ENCODE measurements at places on chromosomes 2 and 18.

GRCh38 chr2:217383620-217384019 is 523.8 kb upstream of the TNP1 start:
- no peak for DNase-seq

DNA sequence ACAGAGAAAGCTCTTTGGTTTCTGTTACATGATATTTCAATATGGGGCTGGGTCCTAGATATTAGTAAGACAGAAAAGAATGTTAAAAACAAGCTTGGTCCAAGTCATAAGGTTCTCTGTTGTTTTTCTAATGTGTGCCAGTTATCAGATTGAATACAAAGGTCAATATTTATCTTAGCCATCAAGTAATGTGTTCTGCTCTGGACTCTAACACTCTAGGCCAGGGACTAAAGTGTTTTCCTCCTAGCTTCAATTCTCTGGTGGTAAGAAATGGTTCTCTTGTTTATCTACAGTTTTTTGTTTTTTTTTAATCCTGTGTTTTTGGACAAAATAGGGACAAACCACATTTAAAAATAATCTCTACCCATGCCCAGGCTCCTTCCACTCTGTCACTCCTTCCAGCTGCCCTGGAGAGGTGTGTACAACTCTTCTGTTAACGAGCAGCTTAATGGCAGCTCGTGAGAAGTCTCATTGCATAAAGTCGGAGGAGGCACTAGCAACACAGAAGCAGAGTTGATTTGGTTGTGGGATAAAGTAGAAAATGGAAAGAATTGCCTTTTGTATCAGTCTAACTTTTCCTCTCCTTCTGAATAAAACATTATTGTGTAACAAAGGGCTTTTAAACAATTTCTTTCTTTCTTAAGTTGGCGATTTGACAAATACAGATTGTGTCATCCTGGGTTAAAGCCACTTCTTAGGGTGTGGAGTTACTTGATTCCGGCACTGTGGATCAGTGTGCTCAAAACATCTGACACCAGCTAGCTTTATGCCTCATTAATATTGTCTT is 8.0 kb upstream of the SESTD1 start:
- DNase-seq, result no peak

DNA sequence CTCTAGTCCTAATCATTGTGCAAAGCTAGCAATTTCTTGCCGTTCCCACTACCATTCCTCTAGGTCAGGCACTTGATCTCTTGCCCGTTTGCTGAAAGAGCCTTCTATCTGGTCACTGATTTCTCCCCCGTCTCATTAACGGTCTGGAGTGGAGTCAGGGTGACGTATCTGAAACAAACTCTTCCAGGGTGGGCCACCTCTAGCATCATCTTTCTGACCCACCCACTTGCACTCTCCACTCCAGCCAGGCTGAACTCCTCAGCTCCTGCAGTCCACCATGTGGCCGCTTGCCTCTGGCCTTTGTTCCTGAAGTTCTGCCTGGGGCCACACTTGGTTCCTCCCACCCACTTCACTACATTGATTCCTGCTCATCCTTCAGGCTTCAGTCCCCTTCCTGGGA is 13.3 kb downstream of the BCL2 start:
- DNase-seq, result no peak

DNA sequence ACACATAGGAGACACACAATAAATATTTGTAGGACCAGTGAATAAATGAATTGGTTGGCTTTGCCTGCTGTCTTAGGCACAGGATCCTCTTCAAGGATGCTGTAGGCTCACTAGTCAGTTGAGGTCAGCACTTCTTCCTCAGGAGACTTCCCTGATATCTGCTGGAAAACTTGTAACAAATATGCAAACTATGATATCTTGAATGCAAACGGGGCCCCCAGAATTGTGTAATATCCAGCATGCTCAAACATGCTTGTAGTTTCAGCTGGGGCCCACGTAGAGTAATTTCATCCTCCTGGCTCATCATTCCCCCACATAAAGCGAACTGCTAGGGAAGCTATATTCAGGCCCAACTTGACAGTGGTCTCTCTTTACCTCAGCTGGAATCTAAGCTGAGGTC is 43.6 kb downstream of the POLE4 start:
- no peak for DNase-seq

DNA sequence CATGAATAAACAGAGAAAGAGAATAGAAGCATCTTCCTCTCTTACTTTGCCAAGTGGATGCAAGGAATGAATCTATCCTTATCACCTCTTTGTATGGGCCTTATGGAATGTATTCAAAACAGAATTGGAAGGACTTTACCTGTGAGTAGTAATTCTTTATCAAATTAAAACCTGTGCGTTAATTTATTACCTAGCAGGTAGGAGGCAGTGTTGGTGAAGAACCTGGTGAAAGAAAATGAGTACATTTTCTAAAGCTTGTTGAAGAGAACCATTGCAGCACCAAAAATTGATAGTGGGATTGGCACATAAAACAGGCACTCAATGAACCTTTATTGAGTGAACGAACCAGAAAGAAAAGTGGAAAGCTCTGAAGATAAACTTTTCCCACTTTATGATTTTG is 1302.1 kb upstream of the CELF4 start:
- DNase-seq, result no peak

- no peak for DNase-seq
These were observed 185.5 kb downstream of the CCDC85A start for GRCh38 chr2:56369316-56369715.

DNA sequence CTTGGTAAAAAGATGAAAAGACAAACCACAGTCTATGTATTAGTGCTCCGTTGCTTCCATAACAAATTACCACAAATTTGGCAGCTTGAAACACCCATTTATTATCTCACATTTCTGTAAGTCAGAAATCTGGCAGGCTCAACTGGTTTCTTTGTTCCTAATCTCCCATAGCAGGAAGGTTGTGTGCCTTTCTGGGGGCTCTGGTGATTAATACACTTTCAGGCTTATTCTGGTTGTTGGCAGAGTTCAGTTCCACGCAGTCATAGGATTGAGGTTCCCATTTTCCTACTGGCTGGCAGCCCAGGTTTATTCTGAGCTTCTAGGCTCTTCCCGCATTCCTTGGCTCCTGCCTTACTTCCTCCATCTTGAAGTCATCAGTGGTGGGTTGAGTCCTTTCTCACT is 189.3 kb downstream of the ANAPC1 start:
- peak; percentile 70 for DNase-seq

DNA sequence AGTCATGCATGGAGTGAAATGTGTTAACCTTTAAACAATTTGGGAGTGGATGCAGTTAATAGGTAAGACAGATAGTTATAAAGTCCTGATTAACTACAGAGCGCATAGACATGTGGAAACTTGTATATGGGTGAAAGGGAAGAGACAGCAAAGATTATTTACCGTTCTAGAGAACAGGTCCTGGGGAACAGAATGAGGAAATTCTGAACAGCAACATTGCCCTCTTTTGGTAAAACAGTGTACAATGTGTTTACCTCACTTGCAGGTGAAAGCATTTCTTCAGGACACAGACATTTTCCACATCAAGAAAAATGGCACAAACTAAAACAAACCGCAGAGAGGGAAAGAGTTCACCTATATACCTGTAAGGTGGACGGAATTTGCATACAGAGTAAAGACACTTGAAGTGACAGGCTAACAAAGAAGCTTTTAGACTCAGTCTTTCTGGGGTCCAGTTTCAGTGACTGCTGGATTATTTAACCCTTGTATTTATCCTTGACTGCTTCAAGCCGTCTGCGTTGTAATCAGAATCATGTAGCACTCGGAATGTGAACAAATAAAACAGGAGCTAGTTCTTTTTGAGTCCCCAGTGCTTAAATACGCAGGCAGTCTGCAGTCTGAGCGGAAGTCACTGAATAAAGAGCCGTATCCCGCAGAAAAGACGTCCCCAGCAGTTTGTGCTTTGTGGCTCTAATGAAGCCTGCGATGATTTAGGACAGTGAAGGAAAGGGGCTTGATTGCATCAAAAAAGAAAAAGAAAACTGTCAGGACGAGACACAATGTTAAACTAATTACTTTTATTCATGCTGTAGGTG is 364.8 kb upstream of the GALNT5 start:
- DNase-seq, result peak; percentile 6

GRCh38 chr2:10817413-10817812 is 4.8 kb upstream of the PDIA6 start:
- DNase-seq, result peak; percentile 29

DNA sequence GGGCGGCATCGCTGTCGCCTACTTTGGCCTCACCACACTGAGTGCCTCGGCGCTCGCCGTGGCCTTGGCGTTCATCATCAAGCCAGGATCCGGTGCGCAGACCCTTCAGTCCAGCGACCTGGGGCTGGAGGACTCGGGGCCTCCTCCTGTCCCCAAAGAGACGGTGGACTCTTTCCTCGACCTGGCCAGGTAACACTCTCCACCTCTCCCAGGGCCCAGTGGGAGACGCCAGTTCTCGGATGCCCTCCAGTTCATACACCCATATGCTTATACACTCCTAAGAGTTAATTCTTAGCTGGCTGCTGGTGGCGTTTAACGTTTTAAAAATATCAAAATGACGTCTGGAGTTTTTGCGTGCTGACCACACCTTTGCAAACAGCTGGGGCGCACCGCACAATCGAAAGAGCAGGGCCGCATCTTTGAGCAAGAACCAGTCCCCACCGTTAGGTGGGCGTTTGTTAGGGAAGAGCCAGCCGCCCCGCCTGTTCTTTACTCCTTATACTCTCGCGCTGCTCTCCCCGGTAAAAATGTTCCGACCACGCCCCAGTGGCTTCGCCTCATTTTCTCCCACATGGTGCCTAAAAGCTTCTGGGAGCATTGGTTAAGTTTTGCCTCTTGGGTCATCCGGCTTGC is 899 bp downstream of the SLC1A4 start:
- DNase-seq, result peak; percentile 43

DNA sequence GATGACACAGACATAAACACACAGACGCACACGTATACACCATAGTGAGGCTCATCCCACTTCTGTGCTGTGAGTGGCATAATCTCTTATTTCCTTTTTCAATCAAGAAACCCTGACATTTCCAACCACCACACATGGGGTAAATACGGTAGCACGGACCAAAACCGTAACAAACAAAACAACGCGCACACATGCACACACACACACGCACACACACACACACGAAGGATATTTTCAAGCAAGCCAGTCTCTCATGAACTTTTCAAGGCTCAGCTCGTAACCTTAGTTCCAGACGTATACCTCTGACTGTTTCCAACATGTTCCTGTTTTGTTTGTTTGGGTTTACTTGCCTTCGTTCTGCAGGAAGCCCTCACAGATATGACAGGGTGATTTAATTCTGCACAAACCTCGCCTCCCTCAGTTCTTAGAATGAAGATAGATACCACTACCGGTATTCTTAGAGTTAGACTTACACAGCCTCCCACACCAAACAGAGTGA is 119.8 kb downstream of the BCL2 start:
- peak; percentile 67 for DNase-seq

DNA sequence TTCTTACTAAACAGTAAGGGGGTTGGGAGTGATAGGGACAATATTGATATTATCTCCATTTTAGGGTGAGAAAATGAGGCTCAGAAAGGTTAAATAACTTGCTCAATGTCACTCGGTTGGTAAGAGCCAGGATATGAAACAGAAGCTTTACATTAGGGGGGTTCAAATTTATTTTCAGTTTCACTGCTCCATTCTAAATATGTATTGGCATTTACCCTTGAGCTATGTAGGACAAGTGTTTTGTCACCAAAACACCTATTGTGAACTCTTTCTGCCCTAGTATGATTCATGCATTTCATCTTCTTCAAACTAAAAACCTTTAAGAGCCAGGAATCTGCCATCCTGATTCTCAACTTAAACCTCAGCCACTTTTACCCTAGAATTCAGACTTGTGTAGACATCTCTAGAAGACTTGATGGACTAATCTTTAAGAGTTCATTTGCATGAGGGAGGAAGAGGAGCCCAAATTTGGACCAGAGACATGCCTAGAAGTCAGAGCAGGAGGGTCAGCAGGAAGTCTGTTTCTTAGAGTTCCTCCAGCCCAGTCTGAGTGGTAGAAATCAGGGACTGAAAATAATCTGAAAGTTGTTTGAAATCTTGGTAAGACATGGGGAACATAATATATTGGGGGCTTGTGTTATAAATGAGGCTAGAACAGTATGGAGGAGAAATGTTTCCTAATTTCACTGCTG is 129.4 kb upstream of the ATP5MC3 start:
- DNase-seq, result no peak

DNA sequence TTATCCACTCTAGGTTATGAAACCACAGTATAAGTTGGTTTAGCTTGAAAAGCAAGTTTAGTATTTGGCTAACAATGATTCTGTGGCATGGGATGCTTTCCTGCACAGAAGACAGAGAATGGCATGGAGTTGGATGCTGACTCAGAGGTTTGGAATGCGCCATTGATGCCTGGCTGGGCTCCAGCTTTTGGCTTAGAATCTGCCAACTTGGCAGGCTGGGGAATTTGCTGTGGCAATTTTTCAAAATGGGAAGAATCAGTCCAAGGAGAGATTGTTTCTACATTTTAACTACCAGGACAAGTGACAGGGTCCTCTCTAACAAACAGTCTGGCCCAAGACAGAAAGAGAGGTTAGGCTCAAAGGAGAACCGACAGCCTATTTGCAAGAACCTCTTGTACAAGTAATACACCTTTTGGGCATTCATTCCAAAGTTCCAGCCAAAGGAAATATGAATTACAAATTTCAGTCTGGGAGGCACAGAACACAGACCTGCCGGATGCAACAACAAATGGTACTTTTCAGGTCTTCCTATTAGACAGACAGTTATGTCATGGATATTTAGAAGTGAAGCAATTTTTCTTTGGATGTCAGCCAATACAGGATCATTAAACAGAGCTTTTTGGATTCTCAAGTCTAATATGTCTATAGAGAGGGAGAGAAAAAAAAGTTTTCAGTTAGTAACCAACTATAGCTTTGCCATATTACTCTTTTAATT is 1027.7 kb downstream of the TMEM182 start:
- no peak for DNase-seq

GRCh38 chr2:109377976-109378375 is 235.8 kb downstream of the SEPTIN10 start:
- no peak for DNase-seq

DNA sequence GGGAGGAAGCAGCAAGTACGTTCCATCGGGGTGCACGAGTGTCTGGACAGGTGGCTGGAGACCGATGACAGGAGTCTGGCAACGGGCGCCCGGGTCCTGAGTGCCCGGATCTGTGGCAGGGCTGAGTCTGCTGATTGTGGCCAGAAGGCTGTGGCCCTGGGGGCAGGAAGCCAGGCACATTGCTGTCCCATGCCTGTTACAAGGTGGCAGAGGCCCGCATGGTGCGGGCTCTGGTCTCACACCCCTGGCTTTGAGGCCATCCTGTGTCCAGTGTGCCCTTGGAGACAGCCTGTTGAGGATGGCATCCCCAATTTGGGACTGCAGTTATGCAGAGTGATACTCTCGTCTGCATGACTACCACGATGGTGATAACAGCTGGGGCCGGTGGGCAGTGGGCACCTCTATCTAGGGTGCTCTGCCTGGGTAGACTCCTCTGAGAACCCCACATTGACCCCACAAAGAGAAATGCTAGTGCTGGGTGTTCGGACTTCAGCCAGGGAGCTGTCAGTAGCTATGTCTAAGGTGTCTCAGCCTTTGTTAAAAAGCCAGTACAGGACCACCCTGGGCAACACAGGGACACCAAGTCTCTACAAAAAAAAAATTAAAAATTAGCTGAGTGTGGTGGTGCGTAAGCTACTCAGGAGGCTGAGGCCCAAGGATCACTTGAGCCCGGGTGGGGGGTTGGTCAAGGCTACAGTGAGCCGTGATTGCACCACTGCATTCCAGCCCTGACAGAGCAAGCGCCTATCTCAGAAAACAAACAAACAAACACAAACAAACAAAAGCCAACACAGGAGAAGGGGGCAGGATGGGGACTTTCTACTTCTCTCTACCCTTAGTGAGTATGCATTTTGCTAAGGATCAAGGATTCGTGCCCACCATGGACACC is 88.3 kb downstream of the RHOB start:
- no peak for DNase-seq

GRCh38 chr18:47754311-47755101 is 176.0 kb downstream of the SMAD2 start:
- DNase-seq, result peak; percentile 16

Data from suppressor macrophage (primary cell).